ENCODE measurements at places on chromosomes 1 and 21. TPM values are rescaled to one million over a fixed set of nuclear protein-coding genes. Genes with fewer than 3 reads are reported as not detected.

COG2 gene
- 17.7 TPM for total RNA-seq

SPATA17 gene
- total RNA-seq, result 1.1 TPM

TRAF3IP3 gene
- total RNA-seq, result not detected

SERPINC1 gene
- total RNA-seq, result not detected

NBPF10 gene
- 3.9 TPM for total RNA-seq

C8B gene
- not detected for total RNA-seq

PLCH2 gene
- 113 TPM for total RNA-seq

INPP5B gene
- total RNA-seq, result 17.5 TPM

POU3F1 gene
- total RNA-seq, result 0.17 TPM

ENSA gene
- total RNA-seq, result 62.5 TPM

FMN2 gene
- total RNA-seq, result not detected

HENMT1 gene
- 1.4 TPM for total RNA-seq

CD84 gene
- not detected for total RNA-seq

CD1E gene
- not detected for total RNA-seq

KCNH1 gene
- not detected for total RNA-seq

CNKSR1 gene
- total RNA-seq, result 26.0 TPM

NES gene
- total RNA-seq, result not detected

HYI gene
- total RNA-seq, result 12.0 TPM

NEGR1 gene
- 0.17 TPM for total RNA-seq

CTSK gene
- 6.7 TPM for total RNA-seq

ELF3 gene
- total RNA-seq, result 10.3 TPM

GNG4 gene
- 0.68 TPM for total RNA-seq

FRRS1 gene
- total RNA-seq, result 9.9 TPM

GALE gene
- total RNA-seq, result 131 TPM

C1orf210 gene
- total RNA-seq, result 7.0 TPM

TAS1R1 gene
- 0.09 TPM for total RNA-seq

SLFNL1 gene
- total RNA-seq, result 0.17 TPM

S100A13 gene
- 72.0 TPM for total RNA-seq

TEDDM1 gene
- total RNA-seq, result not detected

ITLN1 gene
- total RNA-seq, result not detected

HNRNPU gene
- total RNA-seq, result 167 TPM

TRIM62 gene
- total RNA-seq, result 3.8 TPM

KCNK2 gene
- total RNA-seq, result not detected

CACNA1S gene
- total RNA-seq, result not detected

IFNLR1 gene
- 12.5 TPM for total RNA-seq

PSEN2 gene
- total RNA-seq, result 31.2 TPM

TMEM51 gene
- total RNA-seq, result 16.2 TPM

FAM151A gene
- not detected for total RNA-seq

GIPC2 gene
- not detected for total RNA-seq

SLC9C2 gene
- total RNA-seq, result not detected

PRR9 gene
- total RNA-seq, result not detected

TATDN3 gene
- 15.3 TPM for total RNA-seq

GJA4 gene
- not detected for total RNA-seq

AGO4 gene
- total RNA-seq, result 27.2 TPM

RASAL2 gene
- 53.7 TPM for total RNA-seq

PODN gene
- total RNA-seq, result not detected

ALX3 gene
- total RNA-seq, result not detected

MARK1 gene
- 9.3 TPM for total RNA-seq

CELA3A gene
- not detected for total RNA-seq

IQCC gene
- total RNA-seq, result 2.2 TPM

GJA5 gene
- total RNA-seq, result 4.6 TPM

DNTTIP2 gene
- total RNA-seq, result 40.5 TPM

TIAM1 gene
- 27.7 TPM for total RNA-seq

PTGFR gene
- total RNA-seq, result 0.33 TPM

DNAJC8 gene
- total RNA-seq, result 36.0 TPM

ZBTB37 gene
- total RNA-seq, result 7.0 TPM

Data from mammary epithelial cell (primary cell).